NCI-H1092 (cell line): ENCODE measurements at places on chromosomes 2 and 18.

GRCh38 chr2:150191349-150191748 is 296.1 kb downstream of the RND3 start:
- DNase-seq = no peak

DNA sequence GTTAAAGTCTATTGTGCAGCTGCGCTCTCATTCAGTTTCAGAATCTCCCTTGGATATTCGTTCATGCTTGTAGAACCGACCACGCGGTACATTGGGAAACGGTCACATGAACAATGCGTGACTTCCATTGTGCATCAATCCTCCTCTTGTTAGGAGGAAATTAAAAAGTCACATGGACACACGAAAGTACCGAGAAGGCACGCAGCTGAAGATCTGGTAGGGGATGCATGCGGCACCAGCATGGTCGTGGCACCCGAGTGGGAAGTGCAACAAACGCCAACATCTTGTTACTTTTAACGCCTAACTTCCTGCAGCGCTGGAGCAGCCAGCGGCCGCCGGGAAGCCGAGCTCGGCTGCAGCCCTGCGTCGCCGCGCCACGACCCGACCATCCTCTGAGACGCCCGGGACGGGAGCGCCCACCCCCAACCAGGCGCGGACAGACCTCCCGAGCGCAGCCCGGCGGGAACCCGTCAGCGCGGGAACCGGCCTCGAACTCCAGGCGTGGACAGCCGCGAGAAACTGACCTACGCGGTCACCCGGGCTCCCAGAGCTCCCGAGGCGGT is 412 bp downstream of the OSBPL1A start:
- peak; percentile 73 for DNase-seq

DNA sequence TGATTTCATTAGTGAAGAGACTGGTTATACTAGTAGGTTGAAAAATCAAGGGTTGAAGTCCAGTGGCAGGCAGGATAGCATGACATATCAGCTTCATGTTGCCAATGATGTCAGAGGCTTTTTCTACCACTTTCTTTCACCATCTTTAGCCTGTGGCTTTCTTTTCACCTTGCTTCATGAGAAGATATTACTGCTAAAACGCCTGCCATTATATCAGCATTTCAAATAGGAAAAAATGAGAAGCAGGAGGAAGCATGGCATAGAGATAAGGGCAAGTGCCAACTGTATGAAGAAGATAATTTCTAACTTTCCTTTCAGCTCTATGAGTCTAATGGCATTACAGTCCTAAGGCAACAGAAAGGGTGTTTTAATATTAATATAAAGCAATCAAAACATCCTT is 270.2 kb upstream of the SYT4 start:
- DNase-seq = no peak

DNA sequence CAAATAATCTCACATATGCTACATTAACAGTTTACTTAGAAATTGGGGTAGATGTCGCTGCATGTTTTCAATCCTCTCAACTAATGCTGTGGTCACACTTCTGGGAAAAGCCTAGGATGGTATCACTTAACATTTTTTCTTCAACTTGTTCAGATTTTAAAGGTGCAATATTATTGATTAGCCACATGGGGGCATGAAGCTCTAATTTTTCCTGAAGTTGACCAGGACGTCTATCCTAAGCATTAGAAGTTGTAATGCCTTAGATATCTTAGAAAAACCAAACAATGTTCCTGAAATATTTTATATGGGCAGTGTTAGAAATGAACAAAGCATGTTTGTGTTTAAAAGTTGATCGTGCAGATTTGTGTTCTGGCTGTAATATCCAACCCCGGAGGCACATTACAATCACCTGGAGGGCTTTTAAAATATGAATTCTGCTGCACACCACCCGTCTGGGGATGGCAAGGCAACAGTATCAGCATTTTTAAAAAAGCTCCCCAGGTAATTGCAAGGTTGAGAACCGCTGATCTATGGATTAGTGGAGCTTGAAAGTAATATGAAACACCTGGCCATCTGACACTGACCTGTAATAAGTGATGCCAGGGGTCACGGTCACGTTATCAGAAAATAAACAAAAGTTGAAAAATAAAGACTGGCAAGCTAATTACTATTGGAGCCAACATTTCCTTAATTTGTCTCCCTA is 100.5 kb upstream of the LMAN1 start:
- DNase-seq = no peak

- DNase-seq = no peak
These were observed 229.3 kb downstream of the SMAD2 start for GRCh38 chr18:47701134-47701533.

DNA sequence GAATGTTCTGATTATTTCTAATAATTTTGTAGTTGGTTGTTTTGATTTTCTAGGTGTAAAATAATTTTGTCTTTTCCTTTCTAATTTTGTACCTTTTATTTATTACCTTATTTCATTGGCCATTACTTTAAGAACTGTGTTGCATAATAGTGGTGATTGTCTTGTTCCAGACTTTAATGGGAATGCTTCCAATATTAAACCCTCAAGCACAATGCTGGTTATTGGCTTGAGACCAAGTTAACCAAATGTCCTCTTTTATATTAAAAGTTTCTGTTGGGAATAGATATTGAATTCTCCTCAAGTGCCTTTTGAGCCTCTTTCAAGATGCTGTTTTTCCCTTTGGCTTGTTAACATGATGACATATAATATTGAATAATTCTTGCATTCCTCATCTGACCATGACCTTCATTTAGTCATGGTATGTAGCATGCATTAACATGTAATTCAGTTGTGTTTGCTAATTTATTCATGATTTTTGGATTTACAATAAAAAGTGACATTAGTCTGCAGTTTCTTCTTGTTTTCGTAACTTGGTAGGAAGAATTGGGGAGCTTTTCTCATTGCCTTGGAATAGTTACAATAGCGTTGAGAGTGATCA is 141.7 kb downstream of the DIS3L2 start:
- no peak for DNase-seq

DNA sequence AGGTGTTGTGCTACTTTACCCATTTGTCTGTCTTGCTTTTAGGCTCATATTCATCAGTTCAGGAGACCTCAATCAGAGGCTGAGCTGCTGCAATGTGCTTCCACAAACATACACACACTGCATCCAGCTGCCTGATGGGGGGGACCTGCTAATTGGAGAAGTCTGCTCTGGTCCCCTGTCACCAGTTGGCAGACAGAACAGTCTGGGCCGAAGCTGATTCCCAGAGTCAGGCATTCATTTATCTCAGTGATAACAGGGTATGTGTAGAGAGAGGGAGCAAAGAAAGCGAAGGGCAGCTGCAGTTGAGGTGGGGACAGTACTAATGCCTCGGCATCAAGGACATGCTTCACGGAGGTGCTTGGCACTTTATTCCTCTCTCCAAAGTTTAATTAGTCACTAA is 584.3 kb upstream of the PIK3C3 start:
- DNase-seq = no peak

DNA sequence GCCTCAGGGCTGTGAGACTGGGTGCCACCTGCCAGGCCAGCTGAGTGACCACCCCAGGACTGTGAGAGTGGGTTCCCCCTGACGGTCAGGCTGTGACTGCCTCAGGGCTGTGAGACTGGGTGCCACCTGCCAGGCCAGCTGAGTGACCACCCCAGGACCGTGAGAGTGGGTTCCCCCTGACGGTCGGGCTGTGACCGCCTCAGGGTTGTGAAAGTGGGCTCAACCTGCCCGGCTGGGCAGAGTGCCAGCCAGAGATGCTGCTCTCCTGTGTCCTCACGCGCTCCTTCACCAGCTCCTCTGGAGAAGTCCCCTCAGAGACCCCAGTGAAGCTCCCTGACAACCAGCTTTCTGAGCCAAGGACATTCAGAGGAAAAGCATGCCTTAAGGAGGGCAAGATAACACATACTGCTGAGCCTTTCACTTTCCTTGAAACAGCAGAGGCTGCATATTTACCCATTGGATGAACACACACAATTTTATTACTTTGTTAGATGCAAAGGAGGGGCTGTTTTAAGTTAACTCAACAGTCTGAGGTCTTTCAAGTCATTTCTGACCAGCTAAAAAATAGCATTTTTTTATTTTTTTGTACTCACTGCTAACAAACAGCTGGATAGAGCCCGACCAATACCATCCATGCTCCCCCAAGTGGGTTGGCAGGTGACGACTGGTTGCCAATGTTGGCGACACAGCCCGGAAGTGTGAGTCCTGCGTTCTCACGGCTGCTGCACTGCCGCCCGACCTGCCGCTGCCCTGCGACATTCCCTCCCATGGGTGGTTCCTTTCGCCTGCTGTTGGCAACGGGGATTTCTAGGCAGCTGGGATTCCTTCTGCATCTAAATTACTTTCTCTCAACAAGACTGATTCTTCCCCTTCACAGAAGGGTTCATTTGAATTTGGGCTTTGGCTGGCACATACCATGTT is 70.7 kb downstream of the NDUFA10 start:
- no peak for DNase-seq

- DNase-seq = peak; percentile 5
These were observed 858 bp downstream of the KCNS3 start for GRCh38 chr2:17879137-17879912.

DNA sequence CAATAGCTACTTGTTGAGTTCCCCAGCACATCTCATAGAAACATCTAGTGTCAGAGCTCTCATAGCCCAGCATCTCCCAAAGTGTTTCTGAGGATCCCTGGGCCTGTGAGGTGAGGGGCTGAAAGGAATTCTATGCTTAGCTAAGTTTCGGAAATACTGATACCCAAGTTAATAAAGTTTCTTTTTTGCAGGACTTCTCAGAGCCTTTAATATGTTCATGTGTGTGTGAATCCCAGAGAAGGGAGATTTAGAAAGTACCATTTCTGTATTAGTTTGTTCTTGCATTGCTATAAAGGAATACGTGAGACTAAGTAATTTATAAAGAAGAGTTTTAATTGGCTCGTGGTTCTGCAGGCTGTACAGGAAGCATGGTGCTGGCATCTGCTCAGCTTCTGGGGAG is 211.2 kb downstream of the TSN start:
- DNase-seq = no peak

DNA sequence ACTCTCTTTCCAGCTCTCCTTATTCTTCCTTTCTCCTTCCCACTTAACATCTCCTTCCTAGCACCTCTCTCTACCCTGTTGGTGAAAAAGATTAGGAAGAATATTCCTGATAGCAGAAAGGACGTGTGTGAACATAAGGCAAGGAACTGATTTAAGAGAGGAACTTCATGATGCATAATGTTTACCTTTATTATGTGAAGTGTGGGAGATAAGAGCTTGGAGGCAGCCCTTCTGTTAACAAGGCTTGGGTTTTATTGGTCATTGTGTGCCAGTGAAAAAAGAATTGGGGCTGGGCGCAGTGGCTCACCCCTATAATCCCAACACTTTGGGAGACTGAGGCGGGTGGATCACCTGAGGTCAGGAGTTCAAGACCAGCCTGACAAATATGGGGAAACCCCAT is 34.4 kb downstream of the KCNJ13 start:
- no peak for DNase-seq

DNA sequence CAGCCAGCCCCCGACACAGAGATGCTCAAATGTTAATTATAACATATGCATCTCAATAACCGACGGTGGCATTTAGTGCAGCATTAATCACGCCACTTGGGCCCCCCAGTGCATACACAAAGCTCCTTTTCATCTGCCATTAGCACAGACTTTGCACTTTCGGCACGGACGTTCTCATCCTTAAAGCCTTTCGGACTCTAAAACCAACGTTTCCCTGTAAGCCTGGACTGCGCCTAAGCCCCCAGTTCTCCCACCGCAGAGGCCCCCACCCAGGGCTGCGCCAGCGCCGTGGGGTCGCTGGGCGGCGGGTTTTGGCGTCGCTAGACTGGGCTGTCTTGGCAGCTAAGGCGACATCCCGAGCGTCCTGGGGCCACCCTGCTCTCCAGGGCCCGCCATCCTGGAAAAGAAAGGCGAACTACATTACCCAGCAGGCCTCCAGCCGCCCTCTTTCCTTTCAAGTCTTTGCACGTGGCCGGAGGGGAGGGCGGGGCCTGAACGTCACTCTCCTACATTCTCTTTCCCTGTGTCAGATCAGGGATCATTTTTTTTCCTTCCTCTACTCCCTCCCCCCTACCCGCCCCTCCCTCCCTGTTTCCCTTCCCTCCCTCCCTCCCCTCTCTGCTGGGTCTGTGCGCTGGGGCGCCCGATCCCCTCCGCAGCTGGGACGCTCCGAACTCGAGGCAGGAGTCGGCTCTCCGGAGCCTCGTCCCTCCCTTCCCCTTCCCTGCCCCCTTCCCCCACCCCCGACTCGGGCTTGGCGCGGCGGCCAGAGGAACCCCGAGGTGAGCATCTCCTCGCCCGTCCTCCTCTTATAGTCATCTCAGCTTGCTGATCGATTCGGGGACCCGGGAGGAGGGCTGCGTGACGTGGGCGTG is at the start of gene CTIF:
CTIF (plus strand) TSS at position 501 of the 875 bp plus-strand sequence. CDS start 80,535 bp downstream, outside the sequence.
- peak; percentile 96 for DNase-seq

GRCh38 chr2:100142393-100142792 is at the start of gene AFF3:
TSS of gene AFF3 (minus strand) at chr2:100142590. CDS start at chr2:100104454, 38,136 bp downstream.
- no peak for DNase-seq

DNA sequence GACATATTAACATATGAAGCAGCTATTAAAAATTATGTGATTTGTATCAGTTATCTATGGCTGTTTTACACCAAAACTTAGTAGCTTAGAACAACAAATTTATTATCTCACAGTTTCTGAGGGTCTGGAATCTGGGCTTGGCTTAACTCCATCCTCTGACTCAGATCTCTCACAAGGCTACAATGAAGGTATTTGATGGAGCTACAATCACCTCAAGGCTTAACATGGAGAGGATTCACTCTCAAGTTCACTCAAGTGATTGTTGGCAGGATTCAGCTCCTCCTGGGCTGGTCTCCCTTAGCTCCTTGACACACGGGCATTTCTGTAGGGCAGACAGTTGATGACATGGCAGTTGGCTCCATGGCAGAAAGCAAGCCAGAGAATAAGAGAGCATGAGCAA is 133.0 kb upstream of the SLC14A2 start:
- no peak for DNase-seq

- DNase-seq = no peak
These were observed 576.4 kb upstream of the PIK3C3 start for GRCh38 chr18:41378598-41378997.

DNA sequence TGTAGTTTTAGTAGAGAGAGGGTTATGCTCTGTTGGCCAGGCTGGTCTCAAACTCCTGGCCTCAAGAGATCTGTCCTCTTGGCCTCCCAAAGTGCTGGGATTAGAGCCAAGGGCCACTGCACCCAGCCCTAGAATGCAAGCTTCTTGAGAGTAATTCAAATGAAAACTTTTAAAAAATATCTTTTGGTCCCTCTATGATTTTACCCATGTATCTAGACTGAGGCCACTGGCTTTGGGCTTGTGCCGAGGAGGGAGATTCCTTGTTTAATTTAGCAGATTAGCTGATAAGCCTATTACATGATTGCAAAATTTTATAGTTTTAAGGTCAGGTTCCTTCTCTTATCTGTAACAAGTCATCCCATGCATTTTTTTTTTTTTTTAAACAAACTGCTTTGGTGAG is 59.5 kb upstream of the CCDC195 start:
- DNase-seq = no peak

DNA sequence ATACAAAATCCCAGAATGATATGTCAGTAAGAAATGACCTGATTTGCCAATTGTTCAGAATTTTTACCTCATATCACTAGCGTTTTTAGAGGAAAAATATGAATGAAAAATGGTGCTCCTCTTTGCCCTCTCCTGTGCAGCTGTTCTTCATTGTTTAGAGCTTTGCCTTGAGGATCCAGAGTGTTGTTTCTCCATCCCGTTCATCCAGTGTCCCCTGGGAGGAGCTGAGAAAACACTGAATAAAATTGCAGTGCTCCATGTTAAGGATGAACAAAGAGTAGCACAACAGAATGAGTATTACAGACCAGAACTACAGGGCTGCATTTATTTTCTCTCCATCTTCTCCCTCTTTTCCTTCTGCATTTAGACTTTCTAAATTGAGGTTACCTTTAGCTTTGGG is 133.1 kb downstream of the ADCYAP1 start:
- no peak for DNase-seq
